Stimulated activated CD8-positive, alpha-beta memory T cell treated with anti-CD3 and anti-CD28 coated beads, Interleukin-2, amount 100 ng/mL, for 1 hour (primary cell): ENCODE measurements at places on chromosomes 4 and X.
A peak's percentile ranks its signal among the peaks of the same experiment; 100 is the strongest.

DNA sequence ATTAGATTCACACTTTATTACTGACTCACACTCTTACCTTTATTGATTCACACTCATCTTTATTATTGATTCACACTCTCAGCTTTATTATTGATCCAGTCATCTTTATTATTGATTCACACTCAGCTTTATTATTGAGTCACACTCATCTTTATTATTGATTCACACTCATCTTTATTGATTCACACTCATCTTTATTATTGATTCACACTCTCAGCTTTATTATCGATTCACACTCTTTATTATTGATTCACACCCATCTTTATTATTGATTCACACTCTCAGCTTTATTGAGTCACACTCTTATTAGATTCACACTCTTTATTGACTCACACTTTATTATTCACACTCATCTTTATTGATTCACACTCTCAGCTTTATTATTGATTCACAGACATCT lies 31.3 kb downstream of the HTRA3 start:
- DNase-seq = no peak

- DNase-seq = no peak
Observed at GRCh38 chr4:53376900-53377299, 541 bp upstream of the FIP1L1 start.

DNA sequence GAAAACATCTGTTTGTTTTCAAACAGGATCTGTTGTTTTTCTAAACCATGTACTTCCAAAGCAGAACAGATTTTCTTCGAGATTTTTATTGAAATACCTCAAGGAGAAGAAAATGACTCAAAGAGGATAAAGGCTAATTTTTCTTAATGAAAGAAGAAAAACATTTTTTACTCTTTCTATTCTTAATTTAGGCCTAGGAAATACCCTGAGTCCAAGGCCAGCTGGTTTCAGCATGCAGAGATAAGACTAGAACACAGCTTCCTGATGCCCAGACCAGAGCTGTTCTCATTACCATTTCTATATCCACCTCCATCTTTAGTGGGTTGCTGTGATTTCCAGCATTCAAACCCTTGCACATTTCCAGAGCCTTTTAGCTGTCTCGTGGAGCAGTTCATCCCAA lies 18.3 kb downstream of the GAB1 start:
- DNase-seq = no peak

DNA sequence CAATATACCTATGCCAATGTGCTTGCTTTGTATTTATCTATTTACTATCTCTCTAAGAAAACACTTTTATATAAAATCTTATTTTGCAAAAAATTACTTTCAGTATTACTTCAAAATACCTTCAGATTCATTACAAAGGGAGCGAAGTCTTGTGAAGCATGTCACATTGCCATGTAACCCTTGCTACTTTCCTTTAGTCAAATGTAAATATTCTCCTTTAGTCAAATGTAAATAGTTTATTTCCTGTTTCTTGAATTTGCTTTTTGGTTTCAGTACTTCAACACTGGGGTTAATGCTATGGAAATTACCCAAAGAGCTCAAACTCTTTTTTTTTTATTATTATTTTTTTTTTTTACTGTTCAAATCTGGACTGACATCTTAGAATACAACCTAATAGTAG lies 383.3 kb downstream of the GRXCR1 start:
- DNase-seq = no peak

- DNase-seq = no peak
Observed at GRCh38 chrX:42567268-42567667, 210.7 kb downstream of the PPP1R2C start.

DNA sequence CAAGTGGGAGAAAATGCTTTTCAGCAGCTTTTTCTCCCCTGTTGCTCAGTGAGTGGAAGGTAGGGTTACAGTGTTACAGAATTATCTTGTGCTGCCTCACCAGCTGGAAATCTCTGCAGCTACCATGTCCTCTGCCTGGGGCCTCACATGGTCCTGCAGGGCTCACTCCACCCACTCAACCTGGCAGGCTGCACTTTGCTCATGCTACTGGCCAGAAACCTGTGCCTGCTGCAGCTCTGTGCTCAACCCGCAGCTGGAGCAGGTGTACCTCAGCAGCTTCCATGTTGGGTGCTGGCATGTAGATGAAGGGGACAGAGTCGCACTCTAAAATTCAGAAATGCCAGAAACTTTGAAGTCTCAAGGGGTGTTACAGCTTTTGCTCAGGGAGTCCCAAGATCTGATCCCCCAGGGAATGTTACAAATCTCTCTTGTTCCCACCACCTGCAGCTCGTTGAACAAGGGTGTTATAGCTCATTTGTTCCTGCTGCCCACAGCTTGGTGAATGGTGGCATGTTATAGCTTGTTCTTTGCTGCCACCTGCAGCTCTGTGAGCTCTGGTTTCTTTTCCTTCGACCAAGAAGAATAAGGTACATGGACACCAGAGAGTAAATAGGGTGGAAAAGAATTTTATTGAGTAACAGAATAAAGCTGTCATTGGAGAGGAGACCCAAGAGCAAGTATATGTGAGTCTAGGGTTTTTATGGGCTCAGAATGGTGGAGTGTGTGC lies 845.8 kb downstream of the TECRL start:
- no peak for DNase-seq

- DNase-seq = no peak
Observed at GRCh38 chr4:1572010-1572385, 112.1 kb downstream of the FAM53A start.

DNA sequence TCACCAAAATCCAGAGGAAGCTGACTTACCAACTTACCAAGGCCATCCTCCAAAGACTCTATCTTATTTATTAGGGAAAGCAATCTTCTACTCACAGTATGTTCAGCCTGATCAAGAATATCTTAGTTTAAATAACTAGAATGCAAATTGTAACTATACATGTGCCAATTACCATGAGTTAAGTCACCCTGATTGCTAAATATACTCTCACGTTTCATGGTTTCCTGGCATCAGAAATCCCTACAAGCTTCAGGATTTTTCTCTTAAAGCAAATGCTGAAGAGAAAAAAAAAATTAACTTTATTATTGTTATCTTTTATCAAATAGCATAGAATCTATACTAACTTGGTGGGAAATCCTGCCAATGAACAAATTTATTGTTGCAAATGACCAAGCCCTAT lies 63.0 kb upstream of the MXD4 start:
- DNase-seq = no peak

GRCh38 chr4:168045354-168045753 lies 47.0 kb upstream of the ANXA10 start:
- DNase-seq = no peak

- DNase-seq = no peak
Observed at GRCh38 chr4:186205156-186205555, 13.8 kb downstream of the CYP4V2 start.

- peak; percentile 16 for DNase-seq
Observed at GRCh38 chrX:119605464-119606279, 552 bp downstream of the NKRF start.

GRCh38 chrX:7447801-7448499 lies 300.0 kb upstream of the PUDP start:
- no peak for DNase-seq

GRCh38 chrX:48711929-48712505 lies 15.5 kb downstream of the SUV39H1 start:
- DNase-seq = no peak

- no peak for DNase-seq
Observed at GRCh38 chr4:121156822-121157769, 7.0 kb downstream of the TNIP3 start.

- no peak for DNase-seq
Observed at GRCh38 chr4:127776620-127777019, 5.5 kb upstream of the HSPA4L start.

GRCh38 chr4:155305619-155306018 lies 71.1 kb downstream of the MAP9 start:
- DNase-seq = no peak

DNA sequence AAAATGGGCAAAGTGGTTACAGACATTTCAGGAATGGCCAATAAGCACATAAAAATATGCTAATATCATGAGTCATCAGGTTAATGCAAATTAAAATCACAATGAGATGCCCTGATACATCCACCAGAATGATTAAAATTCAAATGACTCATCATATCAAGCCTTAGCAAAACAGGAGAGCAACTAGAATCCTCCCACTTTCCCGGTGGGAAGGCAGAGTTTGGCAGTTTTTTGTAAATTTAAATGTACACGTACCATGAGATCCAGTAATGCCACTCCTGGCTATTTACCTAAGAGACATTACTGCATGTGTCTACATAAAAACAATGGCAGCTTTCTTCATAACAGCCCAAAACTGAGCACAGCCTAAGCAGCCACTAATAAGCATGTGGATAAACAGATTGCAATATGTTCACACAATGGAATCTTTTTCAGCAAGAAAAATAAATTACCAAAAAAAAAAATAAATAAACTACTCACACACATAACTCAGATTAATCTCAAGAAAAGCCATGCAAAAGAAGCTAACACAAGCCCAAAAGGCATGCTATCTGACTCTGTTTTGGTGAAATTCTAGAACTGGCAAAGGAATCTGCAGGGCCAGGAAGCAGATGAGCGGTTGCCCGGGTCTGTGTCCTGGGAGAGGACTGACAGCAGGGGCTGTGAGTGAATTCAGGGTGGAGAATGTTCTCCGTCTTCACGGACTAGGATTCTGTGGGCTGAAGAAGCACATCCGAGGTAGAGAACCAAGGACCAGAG lies 48.8 kb downstream of the AFAP1 start:
- no peak for DNase-seq

- DNase-seq = no peak
Observed at GRCh38 chrX:128759745-128760144, 707.5 kb upstream of the ACTRT1 start.

GRCh38 chrX:39826813-39827543 lies 270.8 kb downstream of the BCOR start:
- DNase-seq = no peak

DNA sequence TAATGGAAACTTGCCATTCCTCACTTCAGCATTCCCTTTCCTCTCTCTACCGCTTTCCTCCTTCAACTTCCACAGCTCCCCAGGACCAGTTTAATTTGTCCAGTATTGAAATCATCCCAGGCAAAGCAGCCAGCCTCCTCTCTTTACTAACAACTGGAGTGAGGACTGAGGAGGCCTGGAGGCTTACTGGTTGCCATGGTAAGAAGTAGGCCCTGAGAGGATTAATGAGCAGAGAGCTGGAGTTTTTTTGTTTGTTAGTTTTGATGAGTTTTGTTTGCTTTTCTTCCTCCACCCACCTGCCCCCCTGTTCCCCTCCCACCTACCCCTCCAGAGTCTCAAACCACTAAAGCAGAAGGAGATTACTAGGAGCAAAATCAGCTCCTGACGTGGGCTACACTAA lies 29.5 kb upstream of the PLP1 start:
- DNase-seq = no peak

DNA sequence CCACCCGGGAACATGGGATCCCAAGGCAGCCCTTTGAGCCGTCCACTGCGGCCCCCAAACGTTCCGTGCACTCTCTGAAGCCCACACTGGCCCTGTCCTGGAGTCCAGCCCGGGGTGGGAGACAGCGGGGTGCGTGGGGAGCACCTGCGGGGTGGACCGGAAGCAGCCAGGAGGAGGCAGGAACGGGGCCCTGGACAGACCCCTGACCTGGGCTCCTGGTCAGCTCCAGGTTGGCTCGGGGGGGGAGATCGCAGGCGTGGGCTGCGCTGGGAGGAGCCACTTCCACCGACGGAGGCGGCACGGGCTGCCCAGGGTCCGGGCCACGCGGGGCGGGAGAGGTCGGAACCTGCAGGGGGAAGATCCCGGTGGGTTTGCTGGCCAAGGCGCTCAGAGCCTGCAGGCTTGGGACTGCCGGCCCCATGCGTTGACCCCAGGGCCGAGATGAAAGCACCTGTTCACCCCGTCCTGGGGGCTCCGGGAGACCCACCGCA lies 5.7 kb upstream of the PLCXD1 start:
- DNase-seq = no peak

GRCh38 chr4:99755223-99755944 lies 61.2 kb upstream of the DAPP1 start:
- no peak for DNase-seq

DNA sequence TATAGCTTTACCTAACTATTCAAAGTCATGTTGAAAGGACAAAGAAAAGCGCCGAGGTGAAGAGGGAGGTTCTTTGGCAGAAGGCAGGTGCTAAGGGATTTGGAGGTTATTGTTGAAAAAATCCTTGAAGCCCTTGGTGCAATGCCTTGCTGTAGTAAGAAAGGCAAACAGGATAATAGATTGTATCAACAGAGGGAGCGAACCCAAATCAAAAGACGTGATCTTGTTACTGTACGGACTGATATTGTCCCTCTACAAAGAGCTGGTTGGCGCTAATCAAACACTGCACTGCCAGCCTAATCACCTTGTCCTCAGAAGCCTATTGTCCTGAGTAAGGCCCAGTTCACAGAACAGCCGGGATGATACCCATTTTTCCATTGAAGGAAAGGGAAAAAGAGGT lies 182.9 kb downstream of the ZIC3 start:
- no peak for DNase-seq

DNA sequence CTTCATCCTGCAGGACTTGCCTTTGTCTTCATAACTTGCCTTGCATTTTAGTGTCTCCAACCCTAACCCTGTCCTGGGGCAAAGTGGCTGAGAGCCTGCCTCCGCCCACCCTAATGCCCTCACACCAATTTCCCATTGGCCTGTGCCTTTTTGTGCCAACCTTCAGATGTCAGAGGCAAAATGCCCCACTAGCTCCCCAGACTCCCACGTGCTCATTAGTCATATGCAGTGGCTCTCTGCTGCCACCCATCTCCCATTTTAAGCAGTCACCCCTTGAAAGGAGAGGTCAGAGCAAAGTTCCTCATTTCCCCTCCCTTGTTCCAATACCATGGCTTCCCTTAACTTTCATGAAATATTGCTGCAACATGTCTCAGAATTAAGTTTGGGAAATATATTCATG lies 74.8 kb upstream of the PASD1 start:
- no peak for DNase-seq

DNA sequence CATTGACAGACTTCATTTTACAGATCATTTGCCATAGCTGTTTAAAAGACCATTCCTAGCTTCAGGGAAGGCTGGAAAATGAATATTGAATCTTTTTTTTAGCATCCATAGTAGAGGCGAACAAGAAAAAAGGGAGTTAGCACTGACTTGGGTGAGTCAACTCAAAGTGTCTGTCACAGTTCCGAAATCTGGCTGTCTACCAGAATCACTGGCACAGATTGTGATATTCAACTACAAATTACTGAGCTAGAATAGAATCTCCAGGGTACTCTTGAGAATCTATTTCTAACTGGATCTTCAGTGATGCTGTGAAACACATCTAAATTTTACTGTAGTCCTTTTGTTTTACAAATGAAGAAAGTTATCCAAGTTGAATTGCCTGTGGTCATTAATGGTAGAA lies 31.5 kb downstream of the SEC24B start:
- no peak for DNase-seq
